ENCODE measurements at places on chromosomes 6 and 20. TPM values are rescaled to one million over a fixed set of nuclear protein-coding genes. Genes with fewer than 3 reads are reported as not detected.

RHAG gene
- 0.97 TPM for total RNA-seq

GRCh38 chr6:22036275-22036674 is 260.6 kb downstream of the PRL start:
- DNase-seq = no peak

SRPK1 gene
- 23.1 TPM for total RNA-seq

RFX6 gene
- total RNA-seq = not detected

GRCh38 chr6:95879856-95880255 is 135.9 kb upstream of the FUT9 start:
- no peak for DNase-seq

DNA sequence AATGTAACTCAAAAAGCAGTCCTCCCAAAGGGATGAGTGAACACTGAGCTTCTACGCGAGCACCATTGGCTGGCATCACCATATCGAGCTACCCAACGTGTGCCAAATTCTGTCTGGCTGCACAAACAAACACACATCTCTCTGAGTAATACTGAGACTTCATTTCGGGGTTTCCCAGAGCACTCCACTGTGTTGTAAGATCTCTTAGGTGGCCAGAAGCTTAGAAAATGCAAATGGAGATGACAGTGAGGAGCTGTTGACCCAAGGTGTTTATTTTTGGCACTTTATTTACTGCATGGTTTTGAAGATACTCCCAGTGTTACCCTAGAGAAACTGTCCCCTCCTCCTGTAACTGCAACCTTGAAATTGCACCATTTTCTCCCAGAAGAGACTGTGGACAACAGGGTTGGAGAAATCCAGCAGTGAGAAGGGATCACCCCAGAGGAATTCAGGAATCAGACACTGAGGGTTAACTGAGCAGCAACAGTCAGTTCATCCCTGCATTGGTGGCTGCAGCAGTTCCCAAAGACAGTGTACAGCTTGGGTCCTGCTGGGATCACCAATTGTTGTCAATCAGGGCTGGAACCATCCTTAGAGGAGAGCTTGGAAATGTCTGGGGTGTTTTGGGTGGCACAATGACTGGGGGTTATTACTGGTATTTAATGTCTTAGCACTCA is 1.0 kb upstream of the RIPOR2 start:
- DNase-seq = no peak

- DNase-seq = no peak
Observed at GRCh38 chr6:26270486-26270861, 94.5 kb upstream of the BTN3A2 start.

JPH2 gene
- total RNA-seq = 78.3 TPM

- DNase-seq = no peak
Observed at GRCh38 chr20:63708301-63709148, 686 bp downstream of the ZGPAT start.

DNA sequence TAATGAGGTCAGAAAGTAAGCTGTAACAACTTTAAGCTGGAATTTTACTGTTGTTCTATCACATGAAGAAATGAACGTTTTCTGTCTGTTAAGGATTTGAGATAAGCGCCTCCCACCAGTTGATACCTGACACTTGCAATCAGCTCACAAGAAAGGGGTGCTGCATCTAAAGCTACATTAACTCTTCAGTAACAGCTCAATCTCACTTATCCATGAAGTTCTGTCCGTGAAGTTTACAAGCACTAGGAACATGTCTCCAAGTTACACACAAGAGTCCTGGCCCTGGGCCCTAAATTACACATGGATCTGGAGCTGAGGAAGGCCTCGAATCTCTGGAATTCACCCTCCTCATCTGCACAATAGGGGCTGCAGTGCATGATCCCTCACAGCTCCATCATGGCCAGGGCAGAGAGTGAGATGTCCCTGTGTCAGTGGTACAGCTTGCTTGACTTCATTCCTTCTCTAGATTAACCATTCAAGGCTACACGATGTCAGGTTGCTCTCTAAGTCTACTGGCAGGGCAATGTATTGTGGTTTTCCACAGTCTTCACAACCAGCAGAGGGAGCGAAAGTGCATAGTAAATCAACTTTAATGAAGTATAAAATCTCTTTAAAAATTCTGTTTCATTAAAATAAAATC is 182.4 kb upstream of the MCHR2 start:
- DNase-seq = no peak

DNA sequence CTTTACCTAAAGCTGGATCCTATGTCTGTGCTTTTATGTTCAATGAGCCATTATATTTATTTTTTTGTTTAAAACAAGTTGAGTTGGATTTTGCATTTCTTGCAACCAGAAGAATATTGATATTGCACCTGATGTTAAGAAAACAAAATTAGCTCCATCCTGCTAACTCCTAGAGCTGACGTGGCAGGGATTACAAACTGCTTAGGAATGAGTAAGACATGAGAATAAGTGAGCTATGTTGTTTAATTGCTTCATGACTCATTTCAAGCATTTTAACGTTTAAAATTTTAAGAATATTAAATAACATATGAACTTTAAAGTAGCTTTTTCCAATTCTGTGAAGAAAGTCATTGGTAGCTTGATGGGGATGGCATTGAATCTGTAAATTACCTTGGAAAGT is 663.5 kb downstream of the EPM2A start:
- no peak for DNase-seq

- DNase-seq = no peak
Observed at GRCh38 chr20:57654363-57654997, 34.3 kb upstream of the ZBP1 start.

DNA sequence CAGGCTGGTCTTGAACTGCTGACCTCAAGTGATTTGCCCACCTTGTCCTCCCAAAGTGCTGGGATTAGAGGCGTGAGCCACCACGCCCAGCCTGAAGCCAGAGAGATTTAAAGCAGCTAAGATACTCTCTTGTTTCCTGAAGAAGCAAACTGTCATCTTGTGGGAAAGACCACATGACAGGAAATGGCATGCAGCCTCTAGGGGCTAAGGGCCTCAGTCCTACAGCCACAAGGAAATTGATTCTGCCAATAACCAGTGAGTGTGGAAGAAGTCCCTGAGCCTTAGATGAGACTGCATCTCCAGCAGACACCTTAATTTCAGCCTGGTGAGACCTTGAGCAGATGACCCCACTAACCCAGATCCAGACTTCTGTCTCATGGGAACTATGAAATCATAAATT is 40.9 kb downstream of the KIZ start:
- no peak for DNase-seq

DNA sequence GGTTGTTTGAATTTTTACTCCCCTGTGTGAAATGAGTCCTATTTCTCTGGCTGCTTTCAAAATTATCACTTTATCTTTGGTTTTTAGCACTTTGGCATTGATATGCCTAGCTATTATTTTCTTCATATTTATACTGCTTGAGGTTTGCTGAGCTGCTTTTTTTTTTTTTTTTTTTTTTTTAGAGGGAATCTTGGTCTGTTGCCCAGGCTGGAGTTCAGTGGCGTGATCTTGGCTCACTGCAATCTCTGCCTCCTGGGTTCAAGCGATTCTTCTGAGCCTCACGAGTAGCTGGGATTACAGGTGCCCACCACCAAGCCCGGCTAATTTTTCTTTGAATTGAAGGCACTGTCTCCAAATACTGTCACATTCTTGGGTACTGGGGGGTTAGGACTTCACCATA is 40.6 kb downstream of the STXBP5 start:
- DNase-seq = no peak

DNA sequence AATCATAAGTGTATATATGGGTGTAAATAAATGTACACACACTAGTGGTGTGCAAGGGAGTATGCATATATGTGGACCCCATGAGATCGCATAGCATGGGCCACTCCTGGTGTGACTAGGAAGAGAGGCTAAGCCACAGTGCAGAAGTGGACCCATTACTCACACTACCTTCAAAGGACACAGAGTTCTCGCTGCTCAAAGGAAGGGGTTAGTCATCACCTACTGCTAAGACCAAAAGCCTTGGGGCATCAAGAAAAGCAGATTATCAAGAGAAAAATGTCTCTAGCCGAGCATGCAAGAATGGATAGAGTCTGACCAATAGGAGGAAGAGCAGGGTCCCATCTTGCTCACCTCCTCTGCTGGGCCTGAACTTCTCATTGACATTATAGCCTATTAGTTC is 195.5 kb downstream of the MAFB start:
- DNase-seq = no peak

DNA sequence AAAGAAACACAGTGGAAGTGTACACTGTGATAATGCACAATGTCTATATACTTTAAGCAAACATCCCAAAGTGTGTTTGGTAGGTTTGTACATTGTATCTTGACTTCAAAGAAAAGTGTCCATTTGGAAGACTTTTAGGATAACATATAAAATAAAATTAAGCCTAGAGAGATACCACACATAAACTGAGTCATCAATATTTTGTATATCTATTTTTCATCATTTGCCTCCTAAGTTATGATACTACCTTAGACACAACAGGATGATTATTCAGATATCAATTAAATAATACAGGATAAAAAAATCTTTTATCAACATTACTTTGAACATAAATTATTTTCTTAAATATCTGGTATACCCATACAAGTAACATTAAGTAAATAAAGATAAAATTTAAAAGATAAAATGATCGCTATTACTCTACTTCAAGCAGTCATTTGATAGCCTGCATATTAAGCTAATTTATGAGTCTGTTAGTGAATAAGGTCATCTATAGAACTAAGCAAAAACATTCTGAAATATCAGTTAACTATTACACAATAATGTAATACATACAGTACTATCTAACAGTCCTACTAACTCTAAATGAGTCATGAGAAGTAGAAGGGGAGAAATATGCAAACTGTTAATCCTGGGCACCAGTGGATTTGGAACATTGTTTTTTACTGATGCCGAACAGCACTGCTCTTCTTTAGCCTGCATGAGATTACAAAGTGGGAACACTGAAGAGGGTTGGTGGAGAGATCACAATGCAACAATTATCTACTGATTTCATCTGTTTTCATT is 158.4 kb upstream of the SIM1 start:
- no peak for DNase-seq

GRCh38 chr6:30066082-30066481 is 916 bp upstream of the PPP1R11 start:
- no peak for DNase-seq

GRCh38 chr6:12001706-12002435 is 10.2 kb upstream of the HIVEP1 start:
- no peak for DNase-seq

GRCh38 chr20:46230106-46230491 is 78.2 kb downstream of the CDH22 start:
- DNase-seq = no peak

ENPP3 gene
- total RNA-seq = 0.53 TPM

DNA sequence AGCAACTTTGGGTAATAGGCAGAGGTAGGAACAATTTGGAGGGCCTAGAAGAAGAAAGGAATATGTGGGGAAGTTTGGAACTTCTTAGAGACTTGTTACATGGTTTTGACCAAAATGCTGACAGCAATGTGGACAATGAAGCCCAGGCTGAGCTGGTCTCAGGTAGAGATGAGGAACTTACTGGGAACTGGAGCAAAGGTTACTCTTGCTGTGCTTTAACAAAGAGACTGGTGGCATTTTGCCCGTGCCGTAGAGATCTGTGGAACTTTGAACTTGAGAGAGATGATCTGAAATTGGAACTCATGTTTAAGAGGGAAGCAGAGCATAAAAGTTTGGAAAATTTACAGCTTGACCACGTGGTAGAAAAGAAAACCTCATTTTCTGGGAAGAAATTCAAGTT is 28.3 kb upstream of the TMEM200A start:
- DNase-seq = no peak

Data from left cardiac atrium (tissue), 4 donors.